ENCODE measurements at places on chromosomes 7 and 10. TPM values are rescaled to one million over a fixed set of nuclear protein-coding genes. Genes with fewer than 3 reads are reported as not detected.

DNA sequence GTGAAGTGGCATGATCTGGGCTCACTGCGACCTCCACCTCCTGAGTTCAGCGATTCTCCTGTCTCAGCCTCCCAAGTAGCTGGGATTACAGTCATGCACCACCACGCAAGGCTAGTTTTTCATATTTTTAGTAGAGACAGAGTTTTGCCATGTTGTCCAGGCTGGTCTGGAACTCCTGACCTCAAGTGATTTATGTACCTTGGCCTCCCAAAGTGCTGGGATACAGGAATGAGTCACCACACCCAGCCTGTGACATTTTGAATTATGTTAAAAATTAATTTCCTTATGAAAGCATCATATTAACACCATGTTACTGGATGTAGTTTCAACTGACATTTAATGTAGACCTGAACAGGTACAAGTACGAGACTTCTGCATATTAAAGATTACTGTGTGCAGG lies 24.3 kb downstream of the ABCB4 start:
- no peak for DNase-seq

- DNase-seq: no peak
Observed at GRCh38 chr10:34454590-34455261, 360.4 kb downstream of the PARD3 start.

- no peak for DNase-seq
Observed at GRCh38 chr7:26151096-26151495, 902 bp upstream of the NFE2L3 start.

GRCh38 chr7:149872419-149873073 lies 1.2 kb upstream of the ATP6V0E2 start:
- no peak for DNase-seq

DNA sequence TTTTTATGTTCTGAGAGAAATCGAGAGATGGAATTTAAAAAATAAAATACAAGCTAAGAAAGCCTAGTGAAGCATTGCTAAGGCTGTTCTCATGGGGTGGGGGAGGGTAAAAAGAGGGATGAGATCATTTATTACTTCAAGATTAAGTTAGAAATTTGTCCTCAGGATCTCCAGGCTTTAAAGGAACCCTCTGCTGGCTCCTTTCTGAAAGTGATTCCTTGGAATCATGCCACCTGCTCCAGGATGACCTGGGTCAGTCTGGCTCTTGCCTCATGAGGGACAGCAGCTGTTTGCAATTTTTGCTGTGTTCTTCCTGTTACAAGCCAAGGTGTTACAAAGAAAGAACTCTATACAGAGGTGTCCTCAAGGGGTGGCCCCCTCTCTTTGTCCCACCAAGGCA lies 69.8 kb downstream of the CDK1 start:
- DNase-seq: no peak

DNA sequence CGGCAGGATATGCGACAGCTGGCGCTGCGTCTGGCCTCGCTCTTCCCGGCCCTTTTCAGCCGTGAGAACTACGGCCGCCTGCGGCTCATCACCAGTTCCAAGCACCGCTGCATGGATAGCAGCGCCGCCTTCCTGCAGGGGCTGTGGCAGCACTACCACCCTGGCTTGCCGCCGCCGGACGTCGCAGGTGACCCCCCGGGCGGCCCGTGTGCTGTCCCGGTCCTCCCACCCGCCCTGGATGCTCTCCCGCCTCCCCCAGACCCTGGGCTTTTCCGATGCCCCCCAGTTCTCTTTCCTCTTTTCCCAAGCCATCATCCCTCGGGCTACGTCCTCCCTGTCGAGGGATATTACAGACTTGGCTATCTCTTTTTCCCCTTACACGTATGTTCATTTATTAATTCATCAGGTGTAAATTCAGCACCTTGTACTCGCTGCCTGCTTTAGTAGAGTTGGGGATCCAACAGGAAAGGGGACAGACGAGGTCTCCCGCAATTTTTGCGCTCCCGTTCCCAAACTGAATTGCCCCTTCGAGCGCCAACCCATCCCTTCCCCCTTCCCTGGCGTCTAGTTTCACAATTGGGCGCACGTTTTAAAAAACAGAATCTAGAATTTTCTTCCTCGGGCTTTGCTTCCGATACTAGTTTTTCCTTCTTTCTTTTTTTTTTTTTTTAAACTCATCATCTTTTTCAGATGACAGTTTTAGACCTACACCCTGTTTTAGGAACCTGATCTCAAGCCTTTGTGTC lies 846 bp downstream of the MINPP1 start:
- DNase-seq: peak; percentile 15

GRCh38 chr7:43698460-43699255 lies 30.7 kb downstream of the COA1 start:
- DNase-seq: no peak

GRCh38 chr7:6227294-6227846 lies 45.1 kb downstream of the CYTH3 start:
- DNase-seq: no peak

DNA sequence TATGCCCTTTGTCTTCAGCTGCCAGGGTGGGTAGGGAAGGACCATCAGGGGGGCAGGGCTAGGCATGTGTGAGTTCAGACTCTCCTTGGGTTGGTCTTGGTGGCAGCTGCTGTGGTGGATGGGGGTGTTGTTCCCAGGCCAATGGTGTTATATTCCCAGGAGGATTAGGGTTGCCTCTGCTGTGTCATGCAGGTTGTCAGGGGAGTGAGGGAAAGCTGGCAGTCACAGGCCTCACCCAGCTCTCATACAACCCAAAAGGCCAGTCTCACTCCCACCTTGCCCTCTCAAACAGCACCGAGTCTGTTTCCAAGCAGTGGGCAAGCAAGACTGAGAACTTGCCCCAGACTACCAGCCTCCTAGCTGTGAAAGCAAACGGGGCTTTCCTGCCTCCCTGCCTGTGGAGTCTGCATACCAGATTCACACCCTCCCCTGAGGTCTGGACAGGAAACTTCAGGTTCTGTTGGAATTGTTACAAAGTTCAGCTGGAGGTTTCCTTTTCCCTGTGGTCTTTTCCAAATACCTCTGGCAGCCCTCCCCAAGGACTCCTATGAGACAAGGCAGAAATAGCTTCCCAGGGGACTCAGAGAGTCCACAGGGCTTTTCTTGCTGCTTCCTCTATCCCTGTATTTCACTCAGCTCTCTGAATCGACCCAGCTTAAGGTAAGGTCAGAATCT lies 1.4 kb downstream of the HYAL4 start:
- DNase-seq: no peak

DNA sequence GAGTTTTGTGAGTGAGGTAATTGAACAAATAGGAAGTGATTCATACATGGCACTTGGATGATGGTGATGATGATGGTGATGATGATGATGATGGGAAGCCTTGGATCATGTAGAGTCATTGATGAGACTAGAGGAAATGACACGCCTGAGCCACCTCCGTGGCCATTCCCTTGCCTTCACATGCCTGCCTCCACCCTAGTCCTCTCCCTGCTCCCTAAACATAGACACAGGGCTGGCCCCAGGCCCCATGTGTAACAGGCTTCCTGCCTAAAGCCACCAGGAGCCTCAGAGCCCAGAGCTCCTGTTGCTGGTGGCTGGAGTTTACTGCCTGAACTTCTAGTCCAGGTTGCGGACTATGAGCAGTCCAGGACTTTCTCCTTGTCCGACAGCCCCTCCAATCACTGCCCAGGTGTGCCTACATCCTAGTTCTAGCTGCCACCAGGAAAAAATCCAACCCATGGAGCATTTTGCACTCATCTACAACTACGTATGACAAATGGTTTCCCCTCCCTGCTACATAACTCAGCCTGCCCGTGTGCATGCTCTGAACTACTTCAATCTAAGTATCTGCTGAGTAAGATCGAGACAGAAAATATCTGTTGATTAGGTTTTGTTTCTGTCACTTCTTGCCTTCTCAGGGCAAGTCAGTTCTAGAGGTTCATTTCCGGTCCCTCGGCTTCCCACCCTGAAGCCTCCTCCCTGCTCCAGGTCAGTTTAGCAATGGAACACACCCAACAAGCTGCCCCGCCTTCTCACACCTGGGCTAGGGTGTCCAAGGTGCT lies 35.5 kb upstream of the KDM7A start:
- DNase-seq: no peak

GRCh38 chr10:25455980-25456567 lies 281.3 kb downstream of the GPR158 start:
- no peak for DNase-seq

DNA sequence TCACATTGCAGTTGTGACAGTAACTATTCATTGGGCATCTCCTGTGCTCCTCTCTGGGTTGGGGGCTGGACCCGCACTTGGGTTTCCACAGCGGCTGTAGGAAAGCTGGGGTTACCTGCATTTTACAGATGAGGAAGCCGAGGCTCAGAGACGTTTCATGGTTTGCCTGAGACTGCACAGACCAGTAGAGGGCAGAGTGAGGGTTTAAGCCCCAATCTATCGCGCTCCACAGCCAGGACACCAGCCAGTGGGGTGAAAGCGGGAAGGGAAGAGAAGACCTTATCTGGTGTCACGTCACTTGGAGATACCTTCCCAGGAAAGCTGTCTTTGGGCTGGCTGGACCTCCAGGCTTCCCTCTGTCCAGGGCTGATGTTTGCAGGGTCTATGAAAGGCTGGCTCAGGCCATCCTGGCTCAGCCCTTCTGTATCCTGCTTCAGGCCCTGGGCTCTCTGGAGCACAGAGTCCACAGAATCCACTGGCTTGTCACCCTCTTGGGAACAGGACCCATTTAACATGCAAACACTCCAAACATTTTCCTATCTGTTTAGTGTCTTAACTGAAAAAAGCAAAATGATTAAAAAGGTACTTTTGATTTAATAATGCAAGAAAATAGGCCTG lies 167.7 kb downstream of the EMX2 start:
- no peak for DNase-seq

DNA sequence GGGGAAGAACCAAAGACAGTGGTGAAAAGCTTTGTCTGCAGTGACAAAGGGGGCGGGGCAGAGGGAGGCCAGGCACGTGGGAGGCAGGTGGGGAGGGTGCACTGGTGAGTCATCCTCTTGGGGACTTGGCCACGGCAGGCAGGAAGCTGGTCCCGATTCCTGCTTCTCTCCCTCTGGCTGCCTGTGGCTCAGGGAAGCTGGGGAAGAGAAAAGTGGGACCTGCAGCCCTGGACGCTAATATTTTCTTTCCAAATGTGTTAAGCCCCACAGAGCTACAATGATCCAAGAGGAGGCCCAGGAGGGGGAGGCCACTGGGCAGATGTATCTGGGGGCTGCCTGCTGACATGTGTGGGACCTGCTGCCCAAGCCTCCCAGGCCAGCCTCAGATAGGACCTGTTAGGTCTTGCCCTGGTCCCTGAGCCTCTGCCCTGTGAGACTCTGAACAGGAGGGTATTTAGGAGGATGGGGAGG lies 231.8 kb downstream of the KCNMA1 start:
- DNase-seq: no peak

DNA sequence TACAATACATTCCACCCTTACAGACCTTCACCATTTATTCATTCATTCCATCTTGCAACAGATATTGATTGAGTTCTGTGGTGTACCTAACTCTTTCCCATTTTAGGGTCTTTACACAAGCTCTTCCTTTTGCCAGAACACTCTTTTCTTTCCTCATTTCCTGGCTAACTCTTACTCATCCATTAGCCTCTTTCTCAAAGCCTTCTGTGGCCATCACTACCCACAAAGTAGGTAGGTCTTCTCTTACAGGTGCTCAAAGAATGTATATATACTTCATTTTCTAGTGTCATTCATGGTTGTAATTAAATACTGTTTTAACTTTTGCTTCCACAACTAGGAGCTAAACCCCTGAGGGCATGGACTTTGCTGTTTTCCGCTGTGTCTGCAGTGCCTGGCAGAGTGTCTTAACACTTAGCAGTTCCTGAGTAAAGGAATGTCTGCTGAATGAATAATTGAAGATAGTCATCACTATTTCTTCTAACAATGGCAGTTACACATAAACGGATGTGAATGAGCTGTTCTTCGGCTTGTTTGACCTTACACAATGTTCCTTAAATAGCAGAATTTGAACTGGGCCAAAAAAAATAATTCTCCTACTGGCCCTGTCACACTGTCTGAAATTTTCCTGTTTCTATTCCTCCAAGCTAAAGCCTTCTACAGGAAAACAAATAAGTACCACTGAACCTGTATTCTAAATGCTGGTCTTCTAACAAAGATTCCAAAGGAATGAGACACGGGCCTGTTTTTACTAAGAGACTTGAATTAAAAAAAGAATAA lies 15.1 kb downstream of the BCAP29 start:
- no peak for DNase-seq

DNA sequence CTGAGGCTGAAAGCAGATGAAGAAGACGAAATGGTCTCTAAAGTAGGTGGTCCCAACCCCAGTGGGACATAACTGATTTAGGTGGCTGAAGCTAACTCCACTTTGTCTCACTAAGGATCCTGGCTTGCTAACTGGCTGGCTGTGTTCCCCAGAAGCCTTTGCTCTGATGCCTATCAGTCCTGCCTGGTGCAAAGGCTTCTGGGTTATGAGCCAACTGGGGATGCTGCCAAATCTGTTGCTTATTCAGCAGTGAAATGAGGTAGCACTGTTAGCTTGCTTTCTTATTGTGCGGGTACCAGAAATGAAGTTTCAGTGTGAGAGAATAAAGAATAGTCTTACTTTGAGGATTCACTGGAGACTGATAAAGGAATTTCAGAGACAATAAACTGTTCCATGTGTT lies 18.1 kb downstream of the PRKG1 start:
- DNase-seq: no peak

- DNase-seq: no peak
Observed at GRCh38 chr7:13047061-13047460, 359.6 kb downstream of the ARL4A start.

DNA sequence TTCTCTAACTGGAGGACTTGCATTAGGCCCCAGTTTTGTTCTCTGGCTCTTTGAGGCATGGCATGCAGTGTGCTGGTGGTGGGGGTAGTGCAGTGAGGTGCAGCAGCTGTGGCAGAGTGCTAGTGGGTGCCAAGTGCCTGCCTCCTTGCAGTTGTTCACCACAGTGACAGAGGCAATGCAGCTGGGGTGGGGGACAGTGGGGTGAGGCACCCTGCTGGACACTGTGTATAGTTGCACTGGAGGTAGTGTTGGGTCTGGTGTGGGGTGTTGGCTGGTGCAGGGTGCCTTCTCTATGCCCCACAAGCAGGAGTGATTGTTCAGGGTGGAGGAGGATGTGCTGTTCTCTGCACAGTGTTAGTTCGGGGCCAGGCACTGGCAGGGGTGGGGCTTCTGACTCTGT lies 21.7 kb upstream of the KEL start:
- no peak for DNase-seq

OR2A7 gene
- total RNA-seq: 6.5 TPM

ABCB1 gene
- 26.1 TPM for total RNA-seq

TMEM273 gene
- 11.3 TPM for total RNA-seq

TET1 gene
- 2.2 TPM for total RNA-seq

FAM107B gene
- total RNA-seq: 258 TPM

GRM3 gene
- not detected for total RNA-seq

ZNF107 gene
- total RNA-seq: 13.0 TPM

CLDN4 gene
- total RNA-seq: 0.23 TPM

ZNF488 gene
- total RNA-seq: not detected
